Right lobe of liver (tissue), 6 donors: ENCODE measurements at places on chromosomes 3 and 15. TPM values are rescaled to one million over a fixed set of nuclear protein-coding genes. Genes with fewer than 3 reads are reported as not detected.

The SETD5 gene
- 57.1 TPM for total RNA-seq

The UACA gene
- 15.7 TPM for total RNA-seq

GRCh38 chr3:100400419-100400779, 490 bp downstream of the TOMM70 start:
- DNase-seq = no peak

- DNase-seq = no peak
Observed at GRCh38 chr3:182364323-182364722, 429.0 kb upstream of the ATP11B start.
